ENCODE measurements at places on chromosomes 4 and X. TPM values are rescaled to one million over a fixed set of nuclear protein-coding genes. Genes with fewer than 3 reads are reported as not detected.

- peak; percentile 87 for DNase-seq
Measured at GRCh38 chrX:150693725-150694574, 754 bp downstream of the MTMR1 start.

- no peak for DNase-seq
Measured at GRCh38 chr4:73801692-73802091, 34.8 kb upstream of the CXCL6 start.

DRP2 gene
- total RNA-seq, result 0.09 TPM

GRCh38 chr4:304969-305680 is at the start of gene ZNF732:
Gene ZNF732, minus strand, starts transcription at chr4:305474. Its CDS starts 164 bp downstream, at chr4:305310.
- DNase-seq, result peak; percentile 3

PNMA5 gene
- total RNA-seq, result 0.20 TPM

CENPVL2 gene
- not detected for total RNA-seq

- no peak for DNase-seq
Measured at GRCh38 chr4:109313168-109314133, 11.0 kb upstream of the COL25A1 start.

DNA sequence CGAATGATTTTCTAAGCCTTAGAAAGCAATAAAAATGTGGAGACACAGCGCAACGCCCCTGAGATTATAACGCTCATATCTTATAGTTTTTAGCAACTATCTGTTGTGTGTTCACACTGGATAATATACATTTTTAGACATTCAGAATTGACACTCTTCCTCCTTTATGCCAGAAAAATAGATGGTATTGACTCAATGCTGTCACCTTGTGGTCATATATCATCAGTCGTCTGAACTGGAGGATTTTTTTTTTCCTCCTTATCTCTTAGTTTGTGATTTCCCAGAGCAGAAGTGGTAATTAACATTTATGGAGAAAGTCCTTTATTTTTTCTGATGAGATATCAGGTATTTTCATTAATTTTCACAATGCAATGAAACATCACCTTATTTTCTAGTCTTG is 759.6 kb downstream of the RAB28 start:
- no peak for DNase-seq

- DNase-seq, result no peak
Measured at GRCh38 chr4:77148078-77148477, 8.9 kb upstream of the CCNG2 start.

DNA sequence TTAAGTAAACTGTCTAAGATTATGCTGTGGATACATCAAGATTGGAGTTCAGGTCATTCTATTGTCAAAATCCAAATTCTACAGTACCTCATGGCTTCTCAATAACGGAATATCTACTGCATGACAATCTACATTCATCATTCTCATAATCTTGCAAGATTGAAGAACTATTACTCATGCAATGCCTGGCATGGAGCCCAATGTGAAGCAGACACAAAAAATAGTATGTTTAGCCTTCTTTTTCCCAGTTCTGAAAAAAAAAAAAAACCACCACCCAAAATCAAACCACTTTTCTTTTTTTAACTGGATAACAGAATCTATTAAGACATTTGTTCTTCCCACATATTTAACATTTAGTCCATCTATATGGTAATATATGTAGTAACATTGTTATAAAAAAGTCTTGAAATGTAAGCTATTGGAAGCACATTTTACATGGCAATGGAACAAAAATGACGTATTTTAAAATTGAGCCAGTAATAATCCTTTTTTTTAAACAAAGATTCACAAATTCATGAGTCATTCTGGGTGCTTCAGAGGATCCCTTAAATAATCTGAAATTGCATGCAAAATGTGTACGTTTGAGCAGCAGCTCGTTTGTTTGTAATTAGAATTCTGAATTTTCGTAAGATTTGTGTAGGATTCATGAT is 232.2 kb upstream of the FMR1 start:
- DNase-seq, result no peak

- DNase-seq, result no peak
Measured at GRCh38 chr4:78863991-78864390, 75.2 kb downstream of the PAQR3 start.

DNA sequence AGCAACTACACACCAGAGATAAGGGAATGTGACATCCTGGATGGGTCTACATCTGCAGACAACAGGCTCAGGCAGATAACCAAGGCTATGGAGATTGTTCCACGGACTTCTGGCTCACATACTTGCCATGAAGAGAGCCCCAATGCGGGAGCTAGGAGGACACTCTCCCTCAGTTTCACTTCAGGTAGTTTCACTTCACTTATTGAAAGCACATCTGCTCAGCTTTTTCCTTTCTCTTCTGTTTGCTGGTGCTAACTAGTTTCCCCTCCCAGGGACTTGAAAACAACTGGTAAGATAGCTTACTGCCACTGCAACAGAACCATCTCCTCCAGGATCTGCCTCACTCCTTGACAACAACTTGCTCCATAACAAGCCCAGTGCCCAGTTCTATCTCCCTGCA is 1.4 kb upstream of the CT47C1 start:
- DNase-seq, result no peak

DNA sequence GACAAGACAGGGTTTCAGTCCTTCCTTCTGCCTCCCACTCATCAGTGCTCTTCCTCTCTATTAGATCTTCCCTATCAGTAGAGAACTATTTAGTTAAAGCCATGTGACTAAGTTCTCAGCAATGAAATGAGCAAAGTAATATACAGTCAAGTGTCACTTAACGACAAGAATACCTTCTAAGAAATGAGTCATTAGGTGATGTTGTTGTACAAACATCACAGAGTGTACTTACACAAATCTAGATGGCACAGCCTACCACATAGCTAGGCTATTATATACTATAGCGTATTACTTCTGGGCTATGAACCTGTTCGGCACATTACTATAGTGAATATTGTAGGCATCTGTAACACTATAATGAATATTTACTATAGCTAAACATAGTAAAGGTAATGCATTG is 71.3 kb downstream of the POU4F2 start:
- DNase-seq, result no peak

- no peak for DNase-seq
Measured at GRCh38 chrX:53379747-53380146, 42.7 kb downstream of the SMC1A start.

GRCh38 chr4:165464813-165465381 is 86.1 kb downstream of the CPE start:
- DNase-seq, result peak; percentile 66

GRCh38 chrX:12974796-12975669 is at the start of gene TMSB4X:
Gene TMSB4X, plus strand, starts transcription at chrX:12975110.
- peak; percentile 84 for DNase-seq

- no peak for DNase-seq
Measured at GRCh38 chrX:3807906-3808305, 94.5 kb upstream of the PRKX start.

LPAR4 gene
- not detected for total RNA-seq

DNA sequence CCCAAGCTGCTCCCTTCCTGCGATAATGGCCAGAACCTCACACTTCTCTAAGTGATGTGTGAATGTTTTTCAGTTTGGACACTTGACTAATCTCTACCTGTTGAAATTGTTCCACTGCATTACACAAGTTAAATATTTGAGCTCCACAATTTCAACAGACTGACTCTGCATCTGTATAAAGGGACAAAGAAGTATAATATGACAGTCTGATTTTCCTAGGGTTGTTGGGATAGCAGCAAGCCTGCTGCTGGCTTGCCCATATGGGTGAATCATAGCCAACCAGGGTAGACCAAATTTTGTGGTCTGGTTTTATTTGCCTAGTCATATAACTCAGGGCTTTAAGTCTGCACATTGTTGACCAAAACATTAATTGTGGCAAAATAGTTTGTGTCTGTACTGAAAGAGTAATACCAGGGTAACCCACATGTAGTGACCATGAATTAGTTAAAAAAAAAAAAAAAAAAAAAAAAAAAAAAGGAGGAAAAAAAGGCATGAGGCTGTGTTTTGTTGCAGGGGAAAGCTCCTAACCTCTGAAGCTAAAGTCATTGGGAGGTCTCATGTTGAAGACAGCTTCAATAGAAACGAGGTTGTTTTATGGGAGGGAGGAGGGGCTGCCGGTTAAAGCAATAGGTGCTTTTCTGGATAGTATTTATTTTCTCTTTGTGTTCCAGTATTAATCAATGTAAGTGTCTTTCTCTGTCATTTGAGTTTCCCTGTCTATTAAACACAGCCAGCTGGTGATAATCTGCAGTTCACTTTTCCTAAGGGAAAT is 534.2 kb downstream of the RAB28 start:
- DNase-seq, result no peak

- no peak for DNase-seq
Measured at GRCh38 chrX:109535578-109535977, 1.1 kb upstream of the NXT2 start.

GRCh38 chrX:112577146-112577545 is 102.6 kb downstream of the LHFPL1 start:
- DNase-seq, result no peak

DNA sequence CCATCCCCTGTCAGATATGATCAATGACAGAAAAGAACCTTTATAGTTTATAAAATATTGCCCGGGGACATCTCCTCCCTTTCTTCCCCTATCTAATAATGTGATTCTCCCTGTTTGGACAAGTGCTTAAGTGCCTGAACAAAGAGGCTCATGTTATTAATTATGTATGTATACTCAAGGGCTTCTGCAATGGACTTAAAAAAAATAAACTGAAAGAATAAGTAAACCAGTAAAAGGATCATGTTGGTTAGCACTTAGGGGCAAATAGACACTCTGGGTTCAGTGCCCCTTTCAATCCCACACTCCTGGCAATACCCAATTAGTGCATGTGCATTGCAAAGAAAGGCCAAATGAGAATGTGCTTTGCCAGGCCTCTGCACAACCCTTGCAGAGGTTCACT is 30.7 kb upstream of the RPS6KA6 start:
- DNase-seq, result no peak

DNA sequence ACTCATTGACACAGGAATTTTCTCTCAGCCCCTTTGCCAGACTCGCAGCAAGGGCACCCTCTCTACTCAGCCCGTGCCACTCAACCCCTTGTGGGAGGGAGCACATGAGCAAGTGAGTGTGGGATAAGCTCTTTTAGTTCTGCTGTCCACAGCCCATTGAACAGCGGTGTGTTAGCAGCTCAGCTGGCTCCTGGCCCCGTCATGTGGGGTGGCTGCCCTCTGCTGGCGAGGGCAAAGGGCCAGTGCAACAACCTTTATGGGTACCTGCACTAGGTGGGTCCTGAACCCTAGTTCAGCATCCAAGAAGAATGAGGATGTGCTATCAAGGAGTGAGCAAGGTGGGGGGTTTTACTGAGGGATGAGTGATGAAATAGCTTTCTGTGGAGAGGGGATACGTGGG is 85.0 kb upstream of the ZNF81 start:
- DNase-seq, result peak; percentile 38

GRCh38 chr4:52744588-52744987 is 6.6 kb downstream of the ERVMER34-1 start:
- DNase-seq, result no peak

GRCh38 chr4:112916868-112917267 is 132.6 kb upstream of the ANK2 start:
- no peak for DNase-seq

SCLT1 gene
- total RNA-seq, result 21.3 TPM

DNA sequence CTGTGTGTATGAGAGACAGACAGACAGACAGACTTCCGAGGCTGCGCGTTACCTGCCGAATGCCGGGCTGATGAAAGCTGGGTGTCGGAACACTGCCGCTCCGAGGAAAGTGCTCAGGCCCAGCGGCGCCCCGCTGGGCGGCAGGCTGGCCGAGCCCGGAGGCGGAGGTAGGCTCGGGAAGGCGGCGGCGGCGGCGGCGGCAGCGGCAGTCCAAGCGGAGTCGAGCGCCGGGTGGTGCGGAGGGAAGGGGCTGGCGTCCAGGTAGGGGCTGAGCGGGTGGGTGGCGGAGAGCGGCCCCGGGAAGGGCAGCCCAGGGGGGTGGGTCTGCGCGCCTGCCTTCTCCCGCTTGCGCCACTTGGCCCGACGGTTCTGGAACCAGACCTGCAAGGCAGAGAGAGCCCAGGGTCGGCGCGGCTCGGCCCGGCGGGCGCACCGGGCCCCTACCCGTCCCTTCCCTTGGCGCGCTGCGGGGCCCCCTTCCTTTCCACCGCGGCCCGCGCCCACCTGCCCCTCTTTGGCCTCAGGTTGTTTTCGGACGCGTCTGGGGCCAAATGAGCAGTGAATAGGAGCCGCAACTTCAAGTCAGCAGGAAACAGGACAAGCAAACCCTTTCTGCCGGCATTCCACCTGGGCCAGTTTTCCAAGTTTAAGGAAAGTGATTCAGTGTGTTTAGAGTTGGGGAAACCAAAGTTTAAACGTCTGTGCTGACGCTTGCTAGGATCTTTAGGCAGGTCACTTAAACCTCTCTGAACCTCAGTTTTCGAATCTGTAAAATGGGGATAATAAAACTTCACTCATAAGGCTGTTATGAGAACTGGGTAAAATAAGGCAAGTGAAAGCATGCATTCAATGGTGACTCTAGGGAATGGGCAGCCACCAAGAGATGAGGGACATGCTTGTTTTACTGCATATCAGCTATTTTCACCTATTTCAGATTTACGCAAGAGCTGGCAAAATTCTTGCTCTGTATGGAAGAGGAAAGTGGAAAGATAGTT is 8.4 kb downstream of the ARX start:
- no peak for DNase-seq

DNA sequence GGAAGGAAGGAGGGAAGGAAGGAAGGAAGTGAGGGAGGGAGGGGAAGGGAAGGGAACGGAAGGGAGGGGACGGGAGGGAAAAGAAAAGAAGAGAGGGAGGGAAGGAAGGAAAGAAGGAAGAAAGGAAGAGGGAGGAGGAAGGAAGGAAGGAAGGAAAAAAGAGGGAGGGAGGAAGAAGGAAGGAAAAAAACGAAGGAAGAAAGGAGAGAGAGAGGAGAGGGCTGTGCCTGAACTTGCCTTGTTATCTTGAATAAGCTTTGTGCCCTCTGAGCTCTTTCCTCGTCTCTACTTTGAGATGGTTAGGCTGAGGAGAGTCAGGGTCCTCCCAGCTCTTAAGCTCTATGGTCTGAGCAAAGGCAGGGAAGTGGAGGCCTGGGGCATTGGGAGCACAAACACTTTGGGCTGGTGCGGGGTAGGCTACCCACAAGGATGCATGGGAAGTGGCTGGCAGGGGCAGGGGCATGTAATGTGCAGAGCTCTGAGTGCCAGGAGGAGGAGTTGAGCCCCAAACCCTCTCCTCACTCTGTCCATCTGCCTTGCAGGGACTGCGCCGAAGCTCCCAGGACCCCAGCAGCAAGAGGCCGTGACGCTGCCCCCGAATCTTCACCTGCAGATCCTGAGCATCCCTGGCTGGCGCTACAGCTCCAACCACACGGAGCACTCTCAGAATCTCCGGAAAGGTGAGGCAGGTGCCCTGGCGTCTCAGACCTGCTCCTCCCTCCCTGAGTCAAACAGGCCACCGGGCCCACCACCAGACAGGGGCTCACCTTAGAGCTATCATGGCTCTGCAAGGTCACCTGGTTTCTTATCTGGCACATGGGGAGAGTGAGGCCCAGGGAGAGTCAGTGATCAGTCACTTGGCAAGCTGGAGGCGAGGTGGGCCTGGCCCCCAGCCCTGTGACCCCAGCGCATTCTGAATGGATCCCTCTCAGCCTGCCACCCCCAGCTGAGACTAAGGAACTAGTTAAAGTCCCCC is 26.5 kb upstream of the MRFAP1 start:
- DNase-seq, result no peak

- no peak for DNase-seq
Measured at GRCh38 chr4:154041640-154042039, 252.8 kb upstream of the SFRP2 start.

GRCh38 chrX:39367416-39367815 is 566.2 kb downstream of the MID1IP1 start:
- DNase-seq, result no peak

- no peak for DNase-seq
Measured at GRCh38 chr4:25401066-25401465, 24.0 kb downstream of the ANAPC4 start.

- DNase-seq, result no peak
Measured at GRCh38 chrX:98755912-98756311, 1654.2 kb downstream of the PCDH19 start.

ZBED1 gene
- 27.6 TPM for total RNA-seq
